GM12892 (cell line): ENCODE measurements at places on chromosomes 1 and 21.

DNA sequence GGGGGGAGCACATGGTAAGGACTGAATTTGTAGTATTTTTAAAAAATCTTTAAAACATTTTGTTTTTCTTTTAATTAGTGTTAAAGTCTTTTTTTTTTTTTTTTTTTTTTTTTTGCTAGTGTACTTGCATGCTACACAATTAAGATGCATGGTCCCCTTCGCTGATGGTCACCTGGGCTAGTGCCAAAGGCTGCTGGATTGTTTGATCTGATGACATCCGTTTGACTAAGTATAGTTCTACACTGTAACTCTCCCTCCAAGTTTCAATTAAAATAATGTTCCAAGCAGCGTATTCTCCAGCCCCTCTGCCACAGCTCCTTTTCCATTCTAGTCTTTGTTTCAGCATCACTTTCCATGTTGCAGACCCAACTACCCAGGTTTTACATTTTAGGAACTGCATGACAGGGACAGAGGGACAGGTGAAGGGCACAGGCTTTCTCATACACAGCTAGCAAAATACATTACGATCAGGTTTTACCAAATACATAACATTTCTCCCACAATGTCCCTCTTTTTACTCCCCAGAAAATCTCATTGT lies 852 bp upstream of the RAVER2 start:
- DNase-seq = no peak

DNA sequence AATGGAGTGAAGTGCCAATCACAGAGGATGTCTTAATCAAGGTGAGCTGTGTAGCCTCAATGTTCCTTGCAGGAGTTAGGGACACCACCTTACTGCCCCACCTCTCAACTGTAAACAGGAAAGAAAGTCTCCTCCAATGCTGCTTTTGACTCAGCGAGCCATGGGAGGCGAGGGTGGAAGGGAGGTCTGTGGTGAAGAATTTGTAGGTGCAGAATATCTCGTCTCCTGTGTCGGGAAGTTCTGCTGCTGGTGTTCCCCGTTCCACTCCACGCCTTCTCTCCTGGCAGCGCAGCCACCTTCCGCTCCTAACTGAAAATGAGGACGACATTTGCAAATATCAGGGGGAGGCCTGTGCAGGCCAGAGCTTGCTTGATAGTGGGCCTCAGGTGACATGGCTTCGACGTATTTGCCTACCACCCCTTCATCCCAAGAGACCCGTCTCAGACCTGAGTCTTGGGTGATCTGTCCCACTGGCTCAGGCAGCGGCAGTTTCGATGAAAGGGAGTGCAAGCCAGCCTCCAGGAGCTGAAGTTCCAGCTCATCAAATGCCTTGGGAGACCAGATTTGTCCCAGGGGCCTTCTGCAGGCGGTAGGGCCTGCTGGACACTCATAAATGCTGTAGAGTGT lies 368.3 kb upstream of the C1orf174 start:
- DNase-seq = no peak

DNA sequence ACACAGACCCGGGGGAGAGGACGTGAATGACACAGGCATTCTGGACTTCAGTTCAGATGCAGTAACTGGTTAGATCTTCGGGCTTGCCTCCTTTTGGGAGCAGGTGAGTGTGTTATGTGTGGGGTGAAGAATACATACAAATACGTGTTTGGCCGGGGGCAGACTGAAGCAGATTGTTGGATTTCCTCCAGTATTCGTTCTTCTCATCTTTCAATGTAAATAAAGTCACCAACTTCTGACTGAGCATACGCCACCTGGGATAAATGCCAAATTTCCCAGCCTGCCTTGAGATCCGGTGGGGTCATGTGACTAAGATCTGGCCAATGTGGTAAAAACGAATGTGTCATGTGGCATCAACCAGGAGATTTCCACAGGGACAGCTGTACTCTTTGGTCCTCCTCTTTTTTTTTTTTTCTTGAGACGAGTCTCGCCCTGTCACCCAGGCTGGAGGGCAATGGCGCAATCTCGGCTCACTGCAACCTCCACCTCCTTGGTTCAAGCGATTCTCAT lies 189.8 kb downstream of the RGS7 start:
- no peak for DNase-seq

DNA sequence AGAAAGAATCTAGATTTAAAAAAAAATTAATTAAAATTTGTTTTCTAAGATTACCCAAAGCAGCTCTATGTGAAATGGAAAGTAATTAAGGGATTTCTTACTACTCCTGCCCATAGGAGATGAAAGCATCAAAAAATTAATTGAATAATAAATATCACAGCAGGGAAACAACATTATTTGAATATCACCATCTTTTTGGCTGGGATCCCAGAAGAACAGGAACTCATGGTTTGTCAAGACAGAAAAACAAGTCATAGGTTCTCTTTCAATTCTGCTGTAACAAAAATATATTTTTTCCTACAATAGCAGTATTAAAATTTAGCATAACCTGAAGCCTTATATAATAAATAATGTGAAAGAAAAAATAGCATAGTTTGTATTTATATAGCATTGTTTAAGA lies 1713.4 kb downstream of the NCAM2 start:
- no peak for DNase-seq

GRCh38 chr1:96424877-96425276 lies 296.7 kb upstream of the PTBP2 start:
- no peak for DNase-seq

DNA sequence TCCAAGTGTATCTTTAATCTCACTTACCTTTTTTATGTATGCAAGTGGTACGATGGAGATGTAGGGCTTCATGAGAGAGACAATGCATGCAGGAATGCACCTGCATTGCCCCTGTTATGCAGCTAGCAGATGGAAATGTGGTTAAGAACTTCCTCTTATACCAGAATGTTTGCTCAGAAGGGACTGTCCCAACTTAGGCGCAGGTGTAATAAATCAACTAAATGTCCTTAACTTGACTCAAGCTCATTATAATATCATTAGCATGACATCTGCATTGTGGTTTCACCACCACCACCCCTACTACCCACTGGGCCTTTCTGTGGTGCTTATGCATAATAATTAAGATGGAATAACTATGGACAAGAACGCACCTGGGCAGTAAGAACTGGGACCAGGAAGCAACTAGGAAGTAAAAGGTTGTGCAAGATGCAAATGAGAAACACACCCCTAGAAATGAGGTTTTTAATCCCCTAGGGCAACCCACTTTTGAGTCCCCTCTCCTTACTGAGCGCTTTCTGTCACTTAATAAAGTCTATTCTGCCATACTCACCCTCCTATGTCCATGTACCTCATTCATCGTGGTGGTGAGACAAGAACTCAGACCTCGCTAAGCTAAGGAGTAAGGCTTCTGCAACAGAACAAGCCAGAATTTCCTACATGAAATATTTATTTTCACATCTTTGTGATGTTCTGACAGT lies 1103.3 kb upstream of the B3GALT2 start:
- peak; percentile 10 for DNase-seq

- DNase-seq = no peak
Measured at GRCh38 chr1:245143849-245144248, 10.9 kb upstream of the KIF26B start.

DNA sequence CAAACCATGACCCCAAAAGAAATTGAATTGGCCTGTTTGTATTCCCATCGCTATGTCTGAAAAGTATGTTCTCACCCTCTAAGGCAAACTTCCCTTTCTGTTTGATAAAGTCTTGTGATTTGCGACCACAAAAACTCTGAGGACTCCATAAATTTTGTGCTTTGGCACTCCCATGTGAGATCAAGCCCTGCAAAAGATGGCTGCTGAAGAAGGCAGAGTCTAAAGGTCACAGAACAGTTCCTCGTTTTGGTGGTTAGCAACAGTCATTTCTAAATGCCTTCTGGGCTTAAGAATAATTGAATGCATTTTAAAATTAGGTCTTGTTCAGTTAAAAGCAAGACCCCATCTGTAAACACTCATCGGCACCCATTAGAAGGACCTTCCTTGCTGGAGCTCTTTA lies 441.6 kb downstream of the OMA1 start:
- no peak for DNase-seq

DNA sequence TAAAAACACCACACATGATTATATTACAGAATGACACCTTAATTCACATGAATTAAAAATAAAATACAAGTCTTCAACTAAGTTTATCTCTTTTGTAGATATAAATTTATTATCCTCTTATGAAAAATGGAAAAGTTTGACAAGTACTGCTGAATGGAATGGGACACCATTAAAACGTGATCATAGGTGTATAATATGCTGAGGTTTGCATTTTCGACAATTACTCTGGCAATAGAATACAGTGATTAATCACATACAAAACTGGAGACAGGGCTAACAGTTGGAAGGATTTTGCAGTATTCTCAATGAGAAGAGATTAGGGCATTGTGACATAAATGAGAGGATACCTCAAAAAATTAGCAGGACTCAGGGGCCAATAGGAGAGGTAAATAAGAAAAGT lies 17.1 kb upstream of the PLPPR4 start:
- no peak for DNase-seq

DNA sequence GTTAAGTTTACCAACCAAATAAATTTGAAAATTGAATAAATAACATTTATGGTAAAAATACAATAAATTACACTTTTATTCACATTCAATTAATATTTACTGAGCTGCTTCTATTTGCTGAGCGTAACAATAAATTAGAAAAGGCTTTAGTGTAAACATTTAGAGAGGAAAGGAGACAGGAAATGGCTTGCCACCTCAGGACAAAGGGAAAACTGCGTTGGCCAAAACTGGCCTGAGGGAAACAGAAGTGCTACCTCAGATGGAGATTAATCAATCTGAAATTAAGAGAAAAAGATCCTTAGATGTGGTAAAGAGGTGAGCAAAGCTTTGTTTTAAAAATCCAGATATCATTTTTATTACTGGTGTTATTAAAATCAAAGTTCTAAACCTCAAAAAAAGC lies 128.0 kb downstream of the SLC44A5 start:
- DNase-seq = no peak

DNA sequence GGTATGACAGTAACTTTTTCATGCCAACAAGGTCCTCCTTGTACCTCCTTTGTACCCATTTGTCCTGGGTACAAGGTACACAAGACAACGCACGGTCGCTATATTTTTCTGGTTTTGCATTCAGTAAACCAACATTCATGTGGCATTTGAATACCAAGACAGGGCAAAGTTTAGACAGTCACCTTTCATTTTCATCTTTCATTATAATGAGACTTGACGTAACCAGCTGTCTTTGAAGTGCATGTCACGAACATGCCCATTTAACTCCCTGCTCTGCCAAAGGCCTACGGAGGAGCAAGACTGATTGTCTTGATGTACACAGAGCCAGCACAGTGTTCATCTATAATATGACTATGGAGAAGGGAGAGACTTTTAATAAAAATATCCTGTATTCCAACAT lies 91.0 kb downstream of the SETD4 start:
- no peak for DNase-seq

GRCh38 chr1:191634801-191635508 lies 523.3 kb upstream of the RGS18 start:
- no peak for DNase-seq

DNA sequence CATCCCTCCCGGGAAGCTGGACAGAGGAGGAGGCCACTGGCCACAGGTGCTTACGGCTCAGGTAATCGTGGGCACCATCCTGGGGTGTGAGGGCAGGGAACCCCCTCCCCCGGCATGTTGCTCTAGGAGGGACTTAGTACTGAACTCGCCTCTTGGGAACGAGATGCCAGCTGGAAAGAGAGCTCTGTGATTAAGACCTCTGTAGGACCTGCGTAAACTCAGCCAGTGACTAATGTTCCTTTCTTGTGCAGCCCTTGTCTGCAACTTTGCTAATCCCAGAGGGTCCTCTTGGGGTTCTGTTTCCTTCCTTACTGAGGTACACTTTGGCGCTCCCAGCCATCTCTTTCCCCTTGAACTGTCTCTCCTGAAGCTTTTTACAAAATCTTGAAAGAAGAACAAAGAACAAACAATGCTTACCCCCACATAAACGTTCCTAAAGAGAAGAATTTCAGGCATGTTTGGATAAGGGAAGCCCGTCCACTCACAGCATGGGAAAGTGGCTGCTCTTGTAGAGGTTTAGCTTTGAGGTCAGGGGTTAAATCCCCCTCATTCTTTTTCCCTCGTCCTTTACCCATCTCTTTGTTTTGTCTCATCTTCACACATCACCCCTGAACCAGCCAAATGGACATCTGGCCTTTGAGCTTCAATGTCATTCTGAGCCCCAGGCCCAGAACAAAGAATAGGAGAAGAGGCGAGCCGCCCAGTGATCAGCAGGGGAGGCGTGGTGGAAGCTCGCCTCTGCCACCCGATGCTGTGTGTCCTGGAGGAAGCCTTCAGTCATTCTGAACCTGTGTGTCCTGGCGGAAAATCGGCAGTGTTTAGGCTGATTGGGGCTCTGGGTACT lies 37.4 kb downstream of the CITED4 start:
- no peak for DNase-seq

- DNase-seq = peak; percentile 66
Measured at GRCh38 chr21:33403128-33403785, at the start of gene IFNGR2. Gene IFNGR2 (plus strand): TSS chr21:33403413. CDS start chr21:33403544, 131 bp downstream.

- no peak for DNase-seq
Measured at GRCh38 chr1:10653370-10654125, 142.9 kb downstream of the CASZ1 start.

- DNase-seq = no peak
Measured at GRCh38 chr21:17352996-17353655, 159.7 kb upstream of the CXADR start.

DNA sequence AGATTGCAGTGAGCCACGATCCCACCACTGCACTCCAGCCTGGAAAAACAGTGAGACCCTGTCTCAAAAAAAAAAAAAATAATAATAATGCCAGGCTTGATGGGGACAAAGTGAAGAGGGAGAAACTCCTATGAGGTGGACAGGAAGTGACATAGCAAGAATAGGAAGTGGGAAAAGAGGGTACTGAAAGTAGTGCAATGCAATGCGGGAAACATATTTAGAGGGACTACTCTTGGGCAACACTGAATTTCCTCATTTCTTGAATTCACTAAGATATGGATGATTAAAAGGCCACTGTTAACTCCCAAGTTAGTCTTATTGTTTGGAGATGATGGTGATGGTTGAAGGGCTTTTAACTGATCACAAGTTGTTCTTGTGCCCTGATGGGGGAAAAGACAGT lies 21.6 kb upstream of the KCNA2 start:
- no peak for DNase-seq

DNA sequence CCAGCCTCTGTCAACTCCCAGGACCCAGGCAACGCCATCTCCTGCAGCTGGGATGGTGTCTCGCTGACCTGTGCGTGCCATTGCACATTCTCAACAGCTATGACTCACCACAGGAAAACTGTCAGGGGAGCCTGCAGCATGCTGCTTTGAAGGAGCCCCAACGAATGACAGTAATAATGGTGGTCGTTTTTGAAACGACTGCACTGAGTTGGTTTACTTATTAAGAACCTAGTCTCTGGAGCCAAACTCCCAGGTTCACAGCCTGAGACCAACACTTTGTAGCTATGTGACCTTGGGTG lies 21.6 kb downstream of the TCEA3 start:
- DNase-seq = no peak
